Left renal pelvis (tissue), 4 donors: ENCODE measurements at places on chromosomes 4 and X.

GRCh38 chrX:41293269-41293668, 40.7 kb upstream of the DDX3X start:
- DNase-seq: no peak

- no peak for DNase-seq
These were observed 87.7 kb downstream of the FAM53A start for GRCh38 chr4:1596393-1596792.

DNA sequence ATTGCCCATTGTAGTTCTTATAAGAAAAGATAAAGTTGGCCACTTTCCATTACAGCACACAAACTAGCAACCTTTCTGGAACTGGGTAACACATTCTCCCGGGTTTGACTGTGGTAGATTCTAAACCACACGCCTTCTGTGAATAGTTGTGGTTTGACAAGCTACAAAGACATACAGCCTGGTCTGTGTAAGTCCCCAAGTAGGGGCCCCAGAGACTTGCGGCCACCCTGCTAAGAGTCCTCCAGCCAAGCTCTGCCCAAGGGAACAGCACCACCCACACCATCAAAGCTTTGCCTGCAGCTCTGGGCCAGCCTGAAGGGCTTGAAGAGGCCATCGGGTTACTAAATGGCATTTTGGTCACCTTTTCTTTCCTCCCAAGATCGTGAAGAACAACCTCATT, 203.4 kb downstream of the MAML3 start:
- DNase-seq: no peak

DNA sequence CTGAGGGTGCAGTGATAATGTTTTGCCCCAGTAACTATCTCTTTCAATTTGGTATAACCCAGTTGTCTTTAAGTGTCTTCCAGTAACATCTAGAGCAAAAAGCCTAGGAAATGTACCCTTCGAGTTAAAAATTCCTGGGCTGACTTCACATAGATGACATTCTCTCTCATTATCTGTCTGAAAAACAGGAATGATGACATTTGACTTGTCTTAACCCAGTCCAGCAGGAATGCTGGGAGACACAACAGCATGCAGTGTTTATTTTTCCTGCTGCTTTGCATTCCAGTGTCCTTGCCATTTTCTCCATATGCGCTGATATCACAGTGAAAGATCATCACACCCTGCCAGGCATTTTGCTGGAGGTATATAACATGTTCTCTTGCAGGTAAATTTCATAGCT, 130.0 kb downstream of the SOWAHB start:
- no peak for DNase-seq

GRCh38 chr4:109375778-109376414, 57.7 kb upstream of the SEC24B start:
- no peak for DNase-seq

DNA sequence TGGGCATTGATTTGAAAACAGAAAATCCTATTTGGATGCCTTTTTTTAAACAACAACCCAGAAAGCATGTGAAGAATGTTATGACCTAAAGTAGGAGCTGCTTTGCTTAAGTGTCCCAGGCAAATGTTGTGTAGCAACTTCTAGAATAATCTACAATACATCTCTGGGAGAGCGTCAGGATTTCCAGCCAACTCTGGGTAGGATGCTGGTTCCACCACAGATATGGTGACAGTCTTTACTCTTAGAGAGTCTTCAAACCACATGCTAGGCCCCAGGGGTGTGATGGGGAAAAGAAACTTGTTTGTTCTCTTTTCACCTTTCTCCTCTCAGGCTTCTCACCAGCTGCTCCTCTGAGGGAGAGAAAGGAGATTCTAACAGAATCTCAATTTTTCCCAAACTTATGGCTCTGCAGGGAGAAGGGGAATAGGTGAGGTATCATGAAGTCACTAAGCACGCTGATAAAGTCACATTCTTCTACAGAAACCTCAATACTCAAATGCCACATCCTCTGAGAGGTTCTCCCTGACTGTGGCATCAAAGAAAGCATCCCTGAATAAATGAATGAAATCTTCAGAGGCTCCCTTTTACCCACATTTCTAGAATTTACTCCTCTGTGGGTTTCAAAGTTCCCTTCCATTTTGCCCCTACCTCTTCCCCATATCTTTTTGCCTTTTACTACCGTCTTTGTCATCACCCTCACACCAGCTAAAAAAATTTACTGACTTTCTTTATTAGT, 171.6 kb upstream of the RAI2 start:
- no peak for DNase-seq

DNA sequence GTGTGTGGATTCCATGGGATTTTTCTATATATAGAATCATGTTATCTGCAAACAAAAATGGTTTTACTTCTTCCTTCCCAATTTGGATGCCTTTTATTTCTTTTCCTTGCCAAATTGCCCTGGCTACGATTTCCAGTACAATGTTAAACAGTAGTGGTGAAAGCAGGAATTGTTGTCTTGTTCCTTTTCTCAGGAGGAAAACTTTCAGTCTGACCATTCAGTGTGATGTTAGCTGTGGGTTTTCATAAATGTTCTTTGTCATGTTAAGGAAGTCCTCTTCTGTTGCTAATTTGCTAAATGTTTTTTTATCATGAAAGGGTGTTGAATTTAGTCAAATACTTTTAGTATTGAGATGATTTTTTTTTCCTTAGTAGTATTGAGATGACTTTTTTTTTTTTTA, 10.9 kb downstream of the SAP30 start:
- no peak for DNase-seq
